ENCODE measurements at places on chromosomes 2 and 18. TPM values are rescaled to one million over a fixed set of nuclear protein-coding genes. Genes with fewer than 3 reads are reported as not detected.

Gene VWA3B
- 0.21 TPM for total RNA-seq

GRCh38 chr2:240125742-240126141 lies 10.4 kb downstream of the COPS9 start:
- peaks cover 11% of the 10 kb centered on the region for H3K4me1 ChIP-seq
- no peak overlapping the region for H3K4me3 ChIP-seq
- peaks cover 11% of the 10 kb centered on the region for H3K27me3 ChIP-seq
- H3K36me3 ChIP-seq, result peaks cover 2% of the 10 kb centered on the region

- H3K4me1 ChIP-seq, result peaks cover 34% of the 10 kb centered on the region
- H3K27me3 ChIP-seq, result peaks cover 16% of the 10 kb centered on the region
- no peak overlapping the region for H3K27ac ChIP-seq
Measured at GRCh38 chr2:12302140-12302539, 414.6 kb upstream of the TRIB2 start.

DNA sequence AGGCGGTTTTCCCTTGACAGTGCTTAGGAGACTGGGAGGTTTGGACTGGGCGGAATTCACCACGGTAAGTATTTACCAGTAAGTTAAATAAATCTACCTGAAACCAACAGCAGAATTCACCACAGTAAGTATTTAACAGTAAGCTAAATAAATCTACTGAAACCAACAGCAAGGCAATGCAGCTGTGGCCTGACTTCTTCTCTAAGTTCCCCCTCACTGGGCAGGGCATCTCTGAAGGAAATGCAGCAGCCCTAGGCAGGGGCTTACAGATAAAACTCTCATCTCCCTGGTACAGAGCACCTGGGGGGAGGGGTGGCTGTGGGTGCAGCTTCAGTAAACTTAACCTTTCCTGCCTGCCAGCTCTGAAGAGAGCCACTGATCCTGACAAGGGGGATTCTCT lies 432.5 kb upstream of the LRRTM1 start:
- no peaks in the 10 kb centered on the region for H3K36me3 ChIP-seq
- H3K27me3 ChIP-seq, result no peaks in the 10 kb centered on the region
- no peaks in the 10 kb centered on the region for H3K4me1 ChIP-seq

- no peak overlapping the region for H3K27ac ChIP-seq
- H3K4me1 ChIP-seq, result no peaks in the 10 kb centered on the region
- DNase-seq, result no peak
- no peak overlapping the region for H3K4me3 ChIP-seq
- H3K27me3 ChIP-seq, result no peaks in the 10 kb centered on the region
- H3K36me3 ChIP-seq, result no peaks in the 10 kb centered on the region
Measured at GRCh38 chr18:10168477-10168876, 254.7 kb downstream of the VAPA start.

DNA sequence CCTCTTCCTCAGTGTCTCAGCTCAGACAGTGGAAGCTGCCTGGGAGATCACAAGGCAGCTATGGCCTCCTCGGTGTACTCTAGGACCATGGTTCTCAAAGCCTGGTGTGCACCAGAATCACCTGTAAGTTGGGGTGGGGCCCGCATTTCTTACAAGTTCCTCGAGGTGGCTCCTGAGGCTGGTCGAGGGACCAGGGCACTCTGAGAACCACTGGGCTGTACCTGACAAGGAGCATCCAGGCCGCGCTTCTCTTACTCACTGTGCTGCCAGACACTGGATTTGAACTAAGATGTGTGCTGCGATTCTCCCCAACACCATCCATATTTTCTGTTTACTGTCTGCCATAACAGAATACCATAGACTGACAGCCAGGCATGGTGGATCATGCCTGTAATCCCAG lies 59.5 kb downstream of the DIPK1C start:
- H3K36me3 ChIP-seq, result no peaks in the 10 kb centered on the region
- H3K27ac ChIP-seq, result no peak overlapping the region
- no peak overlapping the region for H3K4me3 ChIP-seq
- peaks cover 16% of the 10 kb centered on the region for H3K27me3 ChIP-seq
- H3K4me1 ChIP-seq, result peaks cover 9% of the 10 kb centered on the region

Gene EVA1A
- total RNA-seq, result 0.56 TPM

GRCh38 chr2:71668326-71669057 lies 215.1 kb downstream of the DYSF start:
- H3K27ac ChIP-seq, result no peak overlapping the region
- H3K4me1 ChIP-seq, result no peaks in the 10 kb centered on the region
- no peak overlapping the region for H3K4me3 ChIP-seq

- H3K4me3 ChIP-seq, result no peak overlapping the region
- peaks cover 21% of the 10 kb centered on the region for H3K27me3 ChIP-seq
- no peaks in the 10 kb centered on the region for H3K4me1 ChIP-seq
Measured at GRCh38 chr2:17815468-17816184, 634 bp upstream of the MSGN1 start.

DNA sequence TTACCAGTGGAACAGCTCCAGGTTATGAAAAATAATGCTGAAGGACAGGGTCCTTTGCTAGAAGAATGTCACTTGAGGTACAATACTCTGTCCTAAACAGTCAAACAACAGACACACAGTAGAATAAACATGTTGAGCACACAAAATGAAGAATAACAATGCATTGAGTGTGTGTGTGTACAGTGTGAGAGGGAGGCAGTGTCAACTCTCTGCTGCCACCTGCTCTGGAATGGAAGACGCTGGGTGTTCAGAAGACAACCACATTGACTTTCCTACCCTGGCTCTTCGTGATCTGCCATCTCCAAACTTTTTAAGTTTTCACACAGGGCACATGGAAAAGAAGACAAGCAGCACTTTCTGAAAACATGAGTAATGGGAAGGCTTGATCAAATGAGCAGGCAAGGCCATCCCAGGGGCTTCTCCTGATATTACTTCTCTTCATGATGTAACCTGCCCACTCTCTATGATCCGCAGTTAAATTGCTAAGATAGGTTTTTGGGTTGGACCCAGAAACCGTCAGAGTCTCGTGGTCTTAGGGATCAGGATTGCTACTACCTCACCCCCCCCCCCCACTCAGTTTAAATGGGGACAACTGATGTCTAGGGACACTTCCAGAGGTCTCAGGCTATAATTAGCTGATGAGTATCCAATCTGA lies 533.2 kb upstream of the TNP1 start:
- H3K4me3 ChIP-seq, result no peak overlapping the region
- peaks cover under 1% of the 10 kb centered on the region for H3K4me1 ChIP-seq
- H3K27me3 ChIP-seq, result no peaks in the 10 kb centered on the region
- H3K27ac ChIP-seq, result no peak overlapping the region
- no peak for DNase-seq

DNA sequence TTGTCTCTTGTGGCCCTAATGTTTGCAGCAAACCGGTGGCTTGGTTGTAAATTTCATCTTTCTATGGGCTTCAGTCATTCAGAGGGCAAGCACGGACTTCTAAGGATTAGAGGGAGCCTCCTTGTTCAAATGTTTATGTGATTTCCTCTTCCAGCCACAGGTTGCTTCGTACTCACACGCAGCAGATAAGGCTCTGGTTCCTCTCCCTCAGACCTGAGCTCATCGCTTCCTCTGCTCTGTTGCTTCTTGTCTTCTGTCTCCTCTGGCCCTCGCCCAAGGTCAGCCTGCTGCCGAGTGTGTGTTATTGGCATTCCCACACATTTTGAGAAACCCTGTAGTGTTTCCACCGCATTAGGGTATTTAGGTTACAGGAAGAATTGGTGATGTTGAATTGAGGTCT lies 44.0 kb downstream of the MYL12B start:
- no peaks in the 10 kb centered on the region for H3K36me3 ChIP-seq
- H3K4me3 ChIP-seq, result peak overlapping the region; percentile 73
- H3K27ac ChIP-seq, result peak overlapping the region; percentile 97
- peaks cover 19% of the 10 kb centered on the region for H3K27me3 ChIP-seq

GRCh38 chr2:44205169-44205568 lies 36.5 kb downstream of the PPM1B start:
- DNase-seq, result no peak
- peak overlapping the region; percentile 78 for H3K27ac ChIP-seq
- peaks cover 10% of the 10 kb centered on the region for H3K36me3 ChIP-seq
- no peaks in the 10 kb centered on the region for H3K27me3 ChIP-seq
- H3K4me3 ChIP-seq, result no peak overlapping the region

DNA sequence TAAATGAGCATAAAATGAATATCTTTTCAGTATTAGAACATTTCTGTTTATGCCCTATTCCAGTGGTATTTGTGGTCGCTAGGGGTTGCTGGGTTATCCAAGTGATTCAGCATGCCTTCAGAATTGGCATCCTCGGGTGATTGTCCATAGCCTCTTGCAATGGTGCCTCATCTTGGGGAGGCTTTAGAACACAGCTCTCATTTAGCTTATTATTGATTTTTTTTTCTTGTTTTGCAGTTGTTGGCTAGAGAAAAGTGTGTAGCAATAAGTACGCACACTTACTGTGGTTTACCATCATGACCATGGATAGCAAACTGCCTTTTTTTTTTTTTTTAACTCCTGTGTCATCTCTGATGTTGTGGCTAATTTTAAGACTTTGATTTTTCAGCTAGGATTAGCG lies 33.6 kb downstream of the PLEKHA3 start:
- no peaks in the 10 kb centered on the region for H3K27me3 ChIP-seq
- peaks cover 34% of the 10 kb centered on the region for H3K4me1 ChIP-seq
- peak overlapping the region; percentile 86 for H3K4me3 ChIP-seq
- no peak overlapping the region for H3K27ac ChIP-seq
- H3K36me3 ChIP-seq, result peaks cover 21% of the 10 kb centered on the region
- no peak for DNase-seq

Gene IL1RN
- total RNA-seq, result 44.3 TPM

DNA sequence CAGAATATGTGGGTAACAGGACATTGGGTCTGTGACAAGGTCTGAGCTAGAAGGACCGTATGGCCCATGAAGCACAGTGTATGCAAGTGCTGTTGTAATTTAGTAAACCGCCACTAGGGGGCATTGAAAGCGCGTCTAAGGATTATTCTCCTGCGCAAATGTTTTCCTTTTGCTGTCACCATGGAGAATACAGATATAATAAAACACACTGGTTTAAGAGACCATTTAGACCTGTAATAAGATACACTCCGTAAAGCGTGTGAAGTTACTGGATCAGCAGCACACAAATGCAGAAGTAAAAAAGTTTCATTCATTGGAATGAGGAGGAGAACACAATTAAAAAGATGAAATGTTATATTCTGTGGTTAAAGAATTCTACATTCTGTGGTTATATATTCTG lies 272.4 kb downstream of the AGAP1 start:
- no peak overlapping the region for H3K4me3 ChIP-seq
- H3K27ac ChIP-seq, result no peak overlapping the region
- no peaks in the 10 kb centered on the region for H3K36me3 ChIP-seq
- no peaks in the 10 kb centered on the region for H3K27me3 ChIP-seq
- no peaks in the 10 kb centered on the region for H3K4me1 ChIP-seq

DNA sequence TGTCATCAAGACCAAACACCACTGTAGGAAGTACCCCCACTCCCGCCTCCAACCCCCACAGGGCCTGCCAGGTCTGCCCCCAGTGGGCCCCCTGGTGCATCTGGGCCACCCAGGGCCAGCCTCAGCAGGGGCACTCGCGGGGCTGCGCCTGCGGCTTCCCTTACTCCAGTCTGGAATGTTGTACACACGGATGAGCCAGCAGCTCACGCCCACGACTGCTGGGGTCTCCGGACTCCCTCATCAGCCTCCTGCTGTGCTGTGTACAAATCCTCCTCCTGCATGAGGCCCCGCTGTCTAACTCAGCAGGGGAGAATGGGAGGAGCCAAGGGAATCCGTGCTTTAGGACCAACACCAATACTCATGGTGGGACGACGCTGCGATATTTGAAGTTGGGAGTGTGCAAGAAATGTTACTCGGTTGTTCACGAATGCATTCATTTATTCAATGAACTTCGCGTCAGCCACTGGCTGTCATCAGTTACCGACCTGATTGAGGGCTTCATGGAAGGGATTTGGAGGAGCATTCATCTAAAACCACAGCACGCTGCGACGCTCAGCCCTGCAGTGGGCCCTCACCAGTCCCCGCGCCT lies 654 bp upstream of the ASB1 start:
- peaks cover 31% of the 10 kb centered on the region for H3K4me1 ChIP-seq
- H3K4me3 ChIP-seq, result peak overlapping the region; percentile 90
- DNase-seq, result peak; percentile 28
- peaks cover 11% of the 10 kb centered on the region for H3K36me3 ChIP-seq
- peak overlapping the region; percentile 84 for H3K27ac ChIP-seq

GRCh38 chr2:12895017-12895416 lies 178.3 kb downstream of the TRIB2 start:
- peaks cover 22% of the 10 kb centered on the region for H3K4me1 ChIP-seq
- H3K36me3 ChIP-seq, result peaks cover 10% of the 10 kb centered on the region
- H3K27me3 ChIP-seq, result no peaks in the 10 kb centered on the region
- H3K4me3 ChIP-seq, result no peak overlapping the region
- H3K27ac ChIP-seq, result no peak overlapping the region

GRCh38 chr18:66894851-66895250 lies 291.0 kb upstream of the CDH19 start:
- H3K27me3 ChIP-seq, result no peaks in the 10 kb centered on the region
- DNase-seq, result no peak
- H3K27ac ChIP-seq, result no peak overlapping the region
- no peaks in the 10 kb centered on the region for H3K4me1 ChIP-seq

- H3K36me3 ChIP-seq, result no peaks in the 10 kb centered on the region
- H3K4me1 ChIP-seq, result peaks cover 36% of the 10 kb centered on the region
- H3K27me3 ChIP-seq, result peaks cover 88% of the 10 kb centered on the region
- H3K27ac ChIP-seq, result no peak overlapping the region
- peak overlapping the region; percentile 22 for H3K4me3 ChIP-seq
Measured at GRCh38 chr2:118846442-118846952, 951 bp downstream of the EN1 start.

Gene MSTN
- total RNA-seq, result not detected

Gene CGREF1
- total RNA-seq, result 2.4 TPM

DNA sequence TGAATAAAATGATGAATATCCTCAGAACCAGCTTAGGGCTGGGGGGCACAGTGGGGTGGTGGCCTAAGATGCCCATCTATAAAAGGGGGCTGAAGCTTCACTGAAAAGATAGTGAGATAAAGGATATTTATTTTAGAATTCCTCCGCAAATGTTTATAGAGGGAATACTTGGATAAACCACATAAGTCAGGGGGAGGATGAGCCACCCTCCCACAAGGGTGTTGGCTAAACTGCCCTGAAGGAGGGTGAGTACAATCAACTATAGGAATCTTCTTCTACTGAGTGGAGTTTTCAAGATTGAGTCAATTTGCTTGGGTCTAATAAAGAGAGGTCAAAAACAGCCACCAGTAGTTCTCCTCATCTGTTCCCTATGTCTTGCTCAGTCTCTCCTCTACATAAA lies 114.5 kb upstream of the TANK start:
- DNase-seq, result no peak
- H3K4me3 ChIP-seq, result no peak overlapping the region
- no peaks in the 10 kb centered on the region for H3K36me3 ChIP-seq
- no peaks in the 10 kb centered on the region for H3K4me1 ChIP-seq
- no peak overlapping the region for H3K27ac ChIP-seq
- H3K27me3 ChIP-seq, result peaks cover 38% of the 10 kb centered on the region

DNA sequence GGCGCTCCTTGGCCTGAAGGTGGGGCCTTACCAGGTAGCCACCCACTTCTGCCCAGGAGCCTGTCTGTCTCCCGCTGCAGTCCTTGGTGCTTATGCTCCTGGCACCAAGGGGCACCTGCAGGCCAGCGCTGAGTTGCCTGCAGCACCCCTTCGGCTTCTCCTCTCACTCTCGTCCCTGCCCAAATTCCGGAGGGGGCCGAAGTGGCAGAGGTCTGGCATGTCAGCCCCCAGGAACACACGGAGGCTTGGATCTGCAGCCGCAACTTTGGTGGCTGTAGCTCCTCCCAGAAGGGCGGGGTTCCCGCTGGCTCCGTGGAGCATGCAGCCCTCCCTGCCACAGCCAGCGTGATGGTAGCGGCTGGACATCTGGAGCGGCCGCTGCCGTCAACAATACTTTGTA lies 37.7 kb upstream of the ZNF804A start:
- H3K27ac ChIP-seq, result no peak overlapping the region
- DNase-seq, result no peak
- no peaks in the 10 kb centered on the region for H3K27me3 ChIP-seq
- H3K4me3 ChIP-seq, result no peak overlapping the region

Gene SCYGR4
- total RNA-seq, result not detected

Gene BCL2
- total RNA-seq, result 133 TPM

Gene PELI1
- total RNA-seq, result 33.1 TPM

Measured in activated T-cell treated with anti-CD3 and anti-CD28 coated beads, Interleukin-2, amount 50 U/mL, for 72 hours (primary cell).